Panc1 (cell line): ENCODE measurements at places on chromosomes 7 and 10.

GRCh38 chr7:10798044-10798443 lies 175.6 kb upstream of the PHF14 start:
- DNase-seq, result no peak

- DNase-seq, result no peak
Measured at GRCh38 chr10:76318211-76318610, 886.8 kb downstream of the LRMDA start.

GRCh38 chr10:47379445-47379785 lies 4.7 kb downstream of the ZNF488 start:
- no peak for DNase-seq

GRCh38 chr10:111278266-111278665 lies 201.4 kb downstream of the ADRA2A start:
- no peak for DNase-seq

- no peak for DNase-seq
Measured at GRCh38 chr10:109880886-109881768, 42.2 kb downstream of the XPNPEP1 start.

- DNase-seq, result no peak
Measured at GRCh38 chr7:53101026-53101425, 65.6 kb downstream of the POM121L12 start.
